Large intestine (tissue), 12 donors: ENCODE measurements at places on chromosomes 6 and 20.

GRCh38 chr6:475314-475713 is 83.8 kb downstream of the IRF4 start:
- DNase-seq = no peak

DNA sequence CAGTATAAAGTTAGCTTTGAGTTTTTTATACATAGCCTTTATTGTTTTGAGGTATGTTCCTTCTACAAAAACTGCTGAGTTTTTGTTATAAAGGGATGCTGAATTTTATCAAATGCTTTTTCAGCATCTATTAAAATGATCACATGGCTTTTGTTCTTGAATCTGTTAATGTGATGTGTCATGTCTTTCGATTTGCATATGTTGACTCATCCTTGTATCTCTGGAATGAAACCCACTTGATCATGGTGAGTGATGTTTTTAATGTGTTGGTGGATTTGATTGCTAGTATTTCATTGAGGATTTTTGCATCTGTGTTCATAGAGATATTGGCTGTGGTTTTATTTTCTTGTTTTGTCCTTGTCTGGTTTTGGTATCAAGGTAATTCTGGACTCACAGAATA is 24.7 kb upstream of the BLCAP start:
- DNase-seq = no peak

- DNase-seq = no peak
Measured at GRCh38 chr6:33165581-33166258, 26.5 kb downstream of the COL11A2 start.

DNA sequence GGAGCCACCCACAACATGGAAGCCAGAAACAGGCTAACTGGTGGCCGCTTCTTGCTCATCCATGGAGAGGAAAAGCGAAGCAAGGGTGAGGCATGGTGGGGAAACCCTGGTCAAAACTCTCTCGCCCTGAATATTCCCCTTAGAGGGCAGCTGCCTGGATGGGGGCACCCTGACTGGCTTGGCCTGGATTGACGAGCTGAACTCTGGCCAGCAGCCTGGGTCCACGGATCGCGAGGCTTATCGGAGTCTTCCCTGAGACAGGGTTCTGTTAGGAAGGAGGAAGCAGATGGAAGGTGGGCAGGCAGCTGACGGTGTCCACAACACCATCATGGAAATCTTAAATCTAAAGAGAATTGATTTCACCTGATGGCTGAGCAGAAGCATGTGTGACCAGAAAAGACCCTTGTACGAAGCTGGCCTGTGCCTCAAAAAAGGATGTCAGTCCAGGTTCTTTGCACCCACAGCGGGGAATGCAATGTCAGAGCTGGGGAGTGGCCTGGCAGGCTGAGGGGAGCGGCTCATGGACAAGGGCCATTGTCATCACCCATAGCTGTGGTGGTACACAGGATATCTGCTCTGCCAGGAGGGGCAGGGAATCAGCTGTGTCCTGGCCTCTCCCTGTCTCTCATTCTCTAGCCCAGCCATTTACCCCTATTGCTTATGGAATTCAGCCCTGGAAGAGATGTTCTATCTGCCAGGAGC is 109.4 kb upstream of the SNX9 start:
- no peak for DNase-seq

- no peak for DNase-seq
Measured at GRCh38 chr6:118535176-118535844, 12.8 kb upstream of the PLN start.

DNA sequence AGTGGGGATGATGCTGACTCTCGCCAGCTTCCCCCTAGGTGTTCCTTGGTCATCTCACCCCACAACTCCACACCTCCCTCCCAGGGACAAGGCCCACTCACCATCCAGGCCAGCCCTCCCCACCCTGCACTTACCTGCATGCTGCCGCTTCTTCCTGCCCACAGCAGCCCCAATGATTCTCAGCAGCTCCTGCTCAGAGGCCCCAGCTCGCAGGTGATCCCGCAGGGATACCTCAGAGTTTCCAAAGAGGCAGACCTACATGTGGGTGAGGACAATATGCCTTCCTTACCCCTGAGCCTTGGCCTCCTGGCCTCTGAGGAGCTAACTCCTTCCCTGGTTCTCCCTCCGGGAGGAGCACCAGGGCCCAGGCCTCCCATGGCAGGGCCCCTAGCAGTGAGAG is 24.6 kb downstream of the MOCS1 start:
- no peak for DNase-seq

DNA sequence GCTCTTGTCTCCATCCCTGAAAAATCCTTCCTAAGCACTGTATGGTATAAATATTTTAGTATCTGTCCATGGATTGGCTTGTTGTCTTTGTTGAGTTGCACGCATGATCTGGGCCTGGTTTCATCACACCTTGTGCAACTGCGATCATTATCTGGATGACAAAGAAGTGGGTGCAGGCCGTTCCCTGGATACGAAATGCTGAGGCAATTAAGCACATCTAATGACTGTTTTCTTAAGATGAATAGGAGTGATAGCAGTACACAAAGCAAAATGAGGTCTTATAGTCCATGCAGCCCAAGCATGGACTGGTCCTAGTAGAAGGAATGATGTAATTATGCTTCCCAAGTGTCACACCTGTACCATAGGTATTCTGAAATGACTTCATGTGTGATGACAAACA is 47.8 kb downstream of the SLC35D3 start:
- DNase-seq = no peak

DNA sequence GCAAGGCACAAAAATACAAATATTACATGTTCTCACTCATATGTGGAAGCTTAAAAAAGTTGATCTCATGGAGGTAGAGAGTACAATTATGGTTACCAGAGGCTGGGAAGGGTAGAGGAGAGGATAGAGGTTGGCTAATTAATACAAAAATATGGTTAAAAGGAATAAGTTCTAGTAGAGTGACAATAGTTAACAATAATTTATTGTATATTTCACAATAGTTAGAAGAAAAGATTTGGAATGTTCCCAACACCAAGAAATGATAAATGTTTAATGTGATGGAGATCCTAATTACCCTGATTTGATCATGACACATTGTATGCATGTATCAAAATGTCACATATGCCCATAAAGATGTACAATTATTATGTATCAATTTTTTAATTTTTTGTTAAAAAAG is 1.8 kb downstream of the ALDH8A1 start:
- DNase-seq = no peak

DNA sequence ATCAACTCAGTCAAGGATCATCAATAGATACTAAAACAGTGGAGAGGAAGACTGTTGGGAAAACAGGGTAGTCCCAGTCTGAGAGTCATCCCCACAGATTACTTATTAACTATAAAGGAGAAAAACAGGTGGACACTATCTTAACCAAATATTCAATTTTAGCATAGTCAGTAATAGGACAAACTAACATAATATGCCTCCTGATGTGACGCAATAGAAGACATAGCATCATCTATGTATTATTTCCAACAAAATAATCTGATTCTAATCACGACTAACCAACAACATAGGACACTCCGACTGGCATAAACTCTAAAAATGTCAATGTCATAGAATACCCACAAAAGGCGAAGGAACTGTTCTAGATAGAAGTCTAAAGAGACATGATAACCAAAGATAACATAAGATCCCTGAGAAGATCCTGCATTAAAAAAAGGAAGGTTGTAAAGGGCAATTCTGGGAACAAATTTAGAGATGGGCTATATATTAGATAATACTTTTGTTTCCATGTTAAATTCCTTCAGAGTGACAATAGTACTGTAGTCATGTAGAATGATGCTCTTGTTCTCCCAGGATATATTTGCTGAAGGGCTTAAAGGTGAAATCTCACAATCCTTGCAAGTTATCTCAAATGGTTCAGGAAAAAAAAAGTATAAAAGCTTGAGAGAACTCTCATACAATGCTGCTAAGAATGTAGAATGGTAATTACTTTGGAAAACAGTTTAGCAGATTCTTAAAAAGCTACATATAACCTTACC is 28.9 kb downstream of the ILRUN start:
- no peak for DNase-seq

- DNase-seq = no peak
Measured at GRCh38 chr6:107806691-107807090, 17.4 kb downstream of the SCML4 start.

DNA sequence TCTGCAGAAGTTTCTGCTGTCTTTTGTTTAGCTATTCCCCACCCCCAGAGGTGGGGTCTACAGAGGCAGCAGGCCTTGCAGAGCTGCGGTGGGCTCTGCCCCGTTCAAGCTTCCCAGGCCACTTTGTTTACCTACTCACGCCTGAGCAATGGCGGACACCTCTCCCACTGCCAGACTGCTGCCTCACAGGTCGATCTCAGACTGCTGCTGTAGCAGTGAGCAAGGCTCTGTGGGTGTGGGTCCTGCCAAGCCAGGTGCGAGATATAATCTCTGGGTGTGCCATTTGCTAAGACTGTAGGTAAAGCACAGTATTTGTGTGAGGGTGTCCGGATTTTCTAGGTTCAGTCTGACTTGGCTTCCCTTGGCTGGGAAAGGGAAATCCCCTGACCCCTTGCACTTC is 23.6 kb upstream of the ZNF337 start:
- no peak for DNase-seq

DNA sequence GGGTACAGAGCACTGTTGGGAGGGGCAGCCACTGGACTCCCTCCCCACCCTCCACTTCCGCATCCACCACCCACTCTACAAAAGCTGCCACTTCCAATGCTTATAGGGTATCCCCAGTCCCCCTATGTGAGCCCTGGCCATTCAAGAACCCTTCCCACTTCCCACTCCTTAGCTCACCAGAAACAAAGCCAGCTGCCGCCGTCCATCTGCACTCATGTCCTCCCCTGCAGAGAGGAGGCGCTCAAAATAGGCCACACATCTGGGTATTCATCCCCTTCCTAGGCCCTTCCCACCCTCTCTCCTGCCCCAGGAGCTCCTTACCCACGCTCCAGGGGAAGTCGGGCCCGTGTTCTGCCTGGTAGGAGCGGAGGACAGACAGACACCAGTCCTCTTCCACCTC is 6.5 kb upstream of the LY6G5C start:
- no peak for DNase-seq

DNA sequence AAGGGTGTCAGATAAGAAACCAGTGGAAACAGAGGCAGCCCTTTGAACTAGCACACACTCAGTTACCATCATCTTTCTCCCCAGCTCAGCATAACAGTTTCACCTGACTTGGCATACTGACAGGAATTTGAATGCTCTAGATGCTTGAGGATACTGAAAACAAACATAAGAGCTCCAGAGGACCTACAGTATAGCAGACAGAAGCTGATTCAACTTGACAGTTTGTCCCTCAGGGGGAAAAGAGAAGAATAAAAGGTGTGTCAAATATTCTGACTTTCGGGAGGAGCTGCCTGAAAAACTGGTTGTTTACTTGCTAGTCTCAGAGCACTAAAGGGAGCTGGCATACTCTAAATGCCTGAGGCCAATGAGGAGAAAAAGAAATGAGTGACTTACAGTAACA is 35.1 kb downstream of the EYS start:
- DNase-seq = no peak

GRCh38 chr6:150684714-150685459 is 85.2 kb downstream of the PLEKHG1 start:
- DNase-seq = no peak

- no peak for DNase-seq
Measured at GRCh38 chr6:90251295-90251992, 45.2 kb downstream of the BACH2 start.

- no peak for DNase-seq
Measured at GRCh38 chr6:33949877-33950435, 146.2 kb upstream of the MLN start.

DNA sequence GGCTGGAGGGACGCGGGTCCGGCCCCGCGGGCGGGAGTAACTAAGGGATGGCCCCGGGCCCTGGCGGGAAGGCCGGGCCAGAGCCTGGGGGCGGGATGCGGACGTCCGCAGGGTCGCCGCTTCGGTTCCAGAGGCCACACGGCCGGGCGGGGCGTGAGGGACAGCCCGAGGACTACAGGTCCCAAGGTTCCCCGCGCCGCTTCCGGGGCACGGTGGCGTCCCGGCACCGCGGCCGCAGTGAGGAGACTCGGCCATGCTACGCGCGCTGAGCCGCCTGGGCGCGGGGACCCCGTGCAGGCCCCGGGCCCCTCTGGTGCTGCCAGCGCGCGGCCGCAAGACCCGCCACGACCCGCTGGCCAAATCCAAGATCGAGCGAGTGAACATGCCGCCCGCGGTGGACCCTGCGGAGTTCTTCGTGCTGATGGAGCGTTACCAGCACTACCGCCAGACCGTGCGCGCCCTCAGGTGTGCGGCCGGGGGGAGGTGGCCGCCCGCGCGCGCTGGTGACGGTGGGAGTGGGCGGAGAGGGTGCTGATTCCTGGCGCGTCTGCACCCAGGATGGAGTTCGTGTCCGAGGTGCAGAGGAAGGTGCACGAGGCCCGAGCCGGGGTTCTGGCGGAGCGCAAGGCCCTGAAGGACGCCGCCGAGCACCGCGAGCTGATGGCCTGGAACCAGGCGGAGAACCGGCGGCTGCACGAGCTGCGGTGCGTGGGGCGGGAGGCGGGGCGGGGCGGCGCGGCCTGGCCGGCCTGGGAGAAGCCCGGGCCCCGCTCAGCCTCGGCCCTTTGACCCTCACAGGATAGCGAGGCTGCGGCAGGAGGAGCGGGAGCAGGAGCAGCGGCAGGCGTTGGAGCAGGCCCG is at the start of gene MRPS26:
MRPS26 (plus strand) TSS at position 237 of the 861 bp plus-strand sequence; CDS start at position 254, 17 bp downstream.
- DNase-seq = peak; percentile 96

GRCh38 chr6:122833021-122833491 is 44.0 kb downstream of the SMPDL3A start:
- DNase-seq = no peak

DNA sequence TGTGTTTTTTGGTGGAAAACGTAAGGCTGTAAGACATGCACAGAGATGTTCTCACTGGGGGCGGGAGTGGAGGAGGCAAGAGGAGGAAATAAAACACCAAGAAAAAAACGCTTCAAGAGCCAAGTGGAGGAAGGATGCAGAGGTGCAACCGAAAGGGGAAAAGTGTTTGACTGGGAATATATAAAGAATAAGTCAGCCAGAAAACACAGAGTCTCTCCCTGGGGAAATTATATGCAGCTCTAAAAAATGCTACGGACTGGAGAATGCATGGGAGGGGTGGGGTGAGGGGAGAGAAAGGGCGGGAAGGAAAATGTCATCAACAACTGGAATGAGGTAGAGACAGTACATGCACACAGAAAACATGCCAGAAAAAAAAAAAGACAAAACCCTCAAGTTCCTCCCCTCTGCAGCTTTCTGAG is 133.5 kb downstream of the SCML4 start:
- DNase-seq = peak; percentile 16

- DNase-seq = no peak
Measured at GRCh38 chr6:2429032-2429431, 183.6 kb upstream of the GMDS start.

GRCh38 chr6:108113557-108114519 is 39.3 kb upstream of the OSTM1 start:
- no peak for DNase-seq

GRCh38 chr20:47989957-47990356 is 204.7 kb upstream of the SULF2 start:
- peak; percentile 71 for DNase-seq

- peak; percentile 71 for DNase-seq
Measured at GRCh38 chr6:53741034-53741823, 53.6 kb upstream of the LRRC1 start.

- DNase-seq = no peak
Measured at GRCh38 chr6:25410102-25410501, 130.9 kb downstream of the CARMIL1 start.

- DNase-seq = no peak
Measured at GRCh38 chr6:155125906-155126305, 130.8 kb downstream of the TIAM2 start.
